ENCODE measurements at places on chromosomes 1 and 21.

DNA sequence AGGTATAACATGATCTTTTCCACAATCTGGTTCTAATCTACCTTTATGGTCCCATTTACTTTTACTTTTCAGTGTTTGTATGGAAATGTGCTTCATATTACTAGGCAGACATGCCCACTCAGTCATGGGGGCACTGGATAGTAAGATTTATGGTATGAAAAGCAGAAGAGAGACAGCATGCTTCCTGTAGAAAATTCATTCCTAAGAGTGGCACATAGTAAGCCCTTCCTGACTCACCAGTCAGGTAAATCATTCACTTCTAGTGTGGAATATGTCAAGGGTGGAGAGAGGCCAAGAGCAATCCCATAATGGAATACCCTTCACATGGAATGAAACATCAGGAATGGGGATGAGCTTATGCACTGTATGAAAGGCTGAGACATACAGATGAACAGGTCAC lies 49.5 kb upstream of the BCL10 start:
- DNase-seq, result no peak

DNA sequence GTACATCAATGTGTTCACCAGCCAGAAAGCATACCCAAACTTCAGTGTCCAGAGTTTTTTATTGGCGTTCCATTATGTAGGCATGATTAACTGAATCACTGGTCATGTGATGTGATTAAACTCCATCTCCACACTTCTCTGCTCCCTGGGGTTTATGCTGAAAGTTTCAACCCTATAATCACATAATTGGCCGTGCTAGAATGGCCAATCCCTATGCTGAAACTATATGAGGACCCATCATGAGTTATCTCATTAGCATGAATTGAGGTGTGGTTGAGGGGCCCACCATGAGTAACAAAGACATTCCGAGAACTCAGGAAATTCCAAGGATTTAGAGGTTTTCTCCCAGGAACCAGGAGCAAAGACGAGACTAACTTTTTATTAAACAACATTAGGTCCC lies 31.8 kb upstream of the FBXO28 start:
- DNase-seq, result no peak

- no peak for DNase-seq
Measured at GRCh38 chr1:168879896-168880734, 151.1 kb upstream of the DPT start.

DNA sequence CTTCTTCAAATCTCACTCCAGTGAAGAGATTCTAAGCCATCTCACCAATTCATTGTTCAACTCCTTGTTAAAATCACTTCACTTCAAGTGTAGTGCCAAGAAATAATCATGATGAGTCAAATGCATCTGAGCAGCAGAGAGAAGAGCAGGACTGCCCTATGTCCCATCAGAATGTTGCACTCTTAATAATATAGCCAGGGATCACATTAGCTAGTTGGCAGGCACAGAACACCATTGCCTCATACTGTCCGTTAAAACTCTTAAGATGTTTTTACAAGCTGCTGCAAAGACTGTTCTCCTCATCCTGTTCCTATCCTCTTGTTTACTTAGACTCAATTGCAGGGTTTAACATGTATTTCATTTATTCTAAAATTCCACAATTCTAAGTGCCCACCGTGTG lies 432.9 kb downstream of the PLPP3 start:
- DNase-seq, result no peak

GRCh38 chr1:19122668-19123067 lies 87.4 kb downstream of the UBR4 start:
- no peak for DNase-seq

GRCh38 chr21:16404776-16405175 lies 675.0 kb downstream of the USP25 start:
- DNase-seq, result no peak

DNA sequence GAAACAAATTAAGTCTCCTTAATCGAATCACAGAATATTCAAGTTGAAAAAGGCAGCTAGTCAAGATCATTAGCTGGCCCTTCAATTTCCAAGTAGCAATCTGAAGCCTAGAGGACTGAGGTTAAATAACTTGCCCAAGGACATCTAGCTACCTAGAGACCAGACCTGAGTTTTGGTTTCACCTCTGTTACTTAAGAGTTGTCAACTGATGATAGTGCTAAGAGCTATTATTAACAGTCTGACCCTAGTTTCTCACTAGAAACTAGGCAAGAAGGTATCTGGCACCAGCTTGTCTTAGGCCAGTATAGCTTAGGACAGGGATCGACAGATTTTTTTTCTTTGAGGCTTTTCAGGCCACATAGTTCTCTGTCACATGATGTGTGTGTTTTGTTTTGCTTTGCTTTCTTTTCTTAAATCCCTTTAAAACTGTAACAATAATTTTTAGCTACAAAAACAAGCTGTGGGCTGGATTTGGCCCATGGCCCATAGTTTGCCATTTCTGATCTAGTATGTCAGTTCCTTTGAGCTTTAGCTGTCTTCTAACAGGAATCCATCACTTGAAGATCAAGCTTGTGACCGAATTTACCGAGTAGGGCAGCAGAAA lies 23.2 kb downstream of the TRIM45 start:
- no peak for DNase-seq

GRCh38 chr1:100039591-100039990 lies 69.8 kb downstream of the SLC35A3 start:
- DNase-seq, result no peak

DNA sequence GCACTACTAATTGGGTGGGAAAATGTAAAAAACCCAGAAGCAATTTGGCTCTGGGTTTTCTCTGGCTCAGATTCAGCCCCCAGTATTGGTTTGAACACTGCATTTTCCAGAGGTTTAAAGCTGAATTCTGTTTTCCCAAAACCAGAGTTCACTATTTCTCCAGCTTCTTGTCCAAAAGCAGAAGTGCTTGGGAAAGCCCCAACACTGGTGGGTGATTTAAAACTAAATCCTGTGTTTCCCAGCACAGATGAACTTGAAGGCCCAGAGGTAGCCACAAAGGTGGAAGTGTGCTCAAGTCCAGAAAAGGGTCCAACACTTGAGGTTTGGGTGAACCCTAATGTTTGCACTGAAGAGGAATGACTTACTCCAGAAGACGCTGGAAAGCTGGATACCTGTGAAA lies 678 bp downstream of the MCM3AP start:
- DNase-seq, result no peak

DNA sequence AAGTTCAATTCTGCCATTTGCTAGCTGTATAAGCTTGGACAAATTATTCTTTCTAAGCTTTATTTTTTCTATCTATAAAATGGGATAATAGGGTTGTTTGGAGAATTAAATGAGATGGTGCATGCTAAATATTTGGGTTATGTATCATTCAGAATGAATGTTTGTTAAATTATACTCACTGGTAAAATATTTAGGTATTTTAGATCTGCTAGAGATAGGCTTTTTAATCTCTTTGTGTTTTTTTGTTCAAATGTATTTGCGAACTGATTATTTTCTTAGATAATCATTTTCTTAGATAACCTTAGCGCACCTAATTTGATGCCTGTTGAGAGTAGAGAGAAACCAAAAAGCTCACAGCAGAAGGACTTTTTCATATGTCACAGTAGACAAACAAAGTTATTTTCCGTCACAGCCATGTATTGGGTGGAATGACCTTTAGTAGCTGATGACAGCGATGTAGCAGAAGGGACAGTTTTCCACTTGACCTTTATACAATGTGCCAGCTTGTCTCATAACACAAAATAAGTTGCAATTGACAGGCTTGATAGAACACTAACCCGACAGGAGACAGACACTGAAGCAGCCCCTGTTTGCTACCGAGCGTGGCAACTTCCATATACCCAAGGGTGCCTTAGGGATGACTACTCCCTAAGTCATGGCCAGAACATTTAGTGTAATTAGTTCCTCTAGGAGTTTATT lies 93.0 kb downstream of the DISC1 start:
- no peak for DNase-seq

GRCh38 chr21:33013626-33014025 lies 12.1 kb upstream of the OLIG2 start:
- DNase-seq, result no peak

- DNase-seq, result no peak
Measured at GRCh38 chr1:25232866-25233784, 823 bp upstream of the SYF2 start.

- DNase-seq, result no peak
Measured at GRCh38 chr1:94071391-94071790, 49.6 kb downstream of the ABCA4 start.

DNA sequence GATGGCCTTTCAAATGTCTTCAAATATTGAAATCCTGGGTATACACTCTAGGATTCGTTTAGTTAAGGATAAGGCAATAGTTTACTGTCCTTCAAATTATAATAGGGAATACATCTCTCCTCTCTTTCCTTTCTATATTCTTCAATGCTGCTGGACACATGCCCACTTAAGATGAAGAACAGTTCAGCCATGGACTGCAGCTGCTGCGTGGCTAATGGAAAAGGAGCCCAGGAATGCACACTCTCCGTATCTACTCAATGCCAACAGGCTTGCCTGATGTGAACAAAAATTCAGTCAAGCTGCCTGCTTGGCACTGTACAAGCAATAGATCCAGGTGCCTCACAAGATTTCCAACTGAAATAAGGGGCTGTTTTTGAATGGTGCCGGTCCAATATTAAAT lies 321.2 kb upstream of the LYPLAL1 start:
- DNase-seq, result no peak

DNA sequence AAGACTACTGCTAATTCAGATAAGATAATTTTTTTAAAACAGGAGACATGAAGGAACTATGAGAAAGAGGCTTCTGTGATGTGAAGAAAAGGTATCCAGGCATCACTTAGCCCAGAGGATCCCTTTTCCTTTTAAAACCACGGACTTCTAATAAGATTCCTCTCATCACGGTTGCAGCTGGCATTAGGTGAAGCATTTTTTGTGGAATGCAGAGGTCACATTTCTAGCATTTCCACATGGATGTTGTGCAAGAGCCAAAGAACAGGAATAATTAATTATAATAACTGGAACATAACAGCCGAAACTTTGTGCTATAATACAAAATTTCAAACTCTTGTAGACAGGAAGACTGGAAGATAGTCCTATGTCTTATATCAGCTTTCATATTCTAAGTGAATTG lies 27.6 kb downstream of the CYP2J2 start:
- no peak for DNase-seq

GRCh38 chr1:41447995-41448770 lies 36.3 kb downstream of the EDN2 start:
- DNase-seq, result no peak

DNA sequence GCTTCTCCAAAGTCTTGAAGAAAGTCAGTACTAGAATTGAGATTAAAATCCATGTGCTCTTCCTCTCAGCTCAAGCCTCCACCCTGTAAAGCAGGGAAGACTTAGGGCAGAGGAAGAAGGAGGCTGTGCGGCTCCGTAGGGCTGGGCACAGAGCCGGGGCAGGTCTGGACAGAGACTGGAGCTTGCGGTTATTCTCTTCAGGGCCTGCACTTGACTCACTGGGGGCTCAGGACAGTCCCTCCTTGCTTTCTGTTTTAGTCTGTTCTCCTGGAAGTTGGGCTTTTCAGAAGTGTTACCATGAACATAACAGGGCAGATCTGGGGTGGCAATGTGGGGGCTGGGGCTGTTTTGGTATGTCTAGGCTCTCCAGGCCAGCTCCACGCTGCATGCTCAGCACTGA lies 21.6 kb upstream of the TRABD2B start:
- DNase-seq, result no peak

DNA sequence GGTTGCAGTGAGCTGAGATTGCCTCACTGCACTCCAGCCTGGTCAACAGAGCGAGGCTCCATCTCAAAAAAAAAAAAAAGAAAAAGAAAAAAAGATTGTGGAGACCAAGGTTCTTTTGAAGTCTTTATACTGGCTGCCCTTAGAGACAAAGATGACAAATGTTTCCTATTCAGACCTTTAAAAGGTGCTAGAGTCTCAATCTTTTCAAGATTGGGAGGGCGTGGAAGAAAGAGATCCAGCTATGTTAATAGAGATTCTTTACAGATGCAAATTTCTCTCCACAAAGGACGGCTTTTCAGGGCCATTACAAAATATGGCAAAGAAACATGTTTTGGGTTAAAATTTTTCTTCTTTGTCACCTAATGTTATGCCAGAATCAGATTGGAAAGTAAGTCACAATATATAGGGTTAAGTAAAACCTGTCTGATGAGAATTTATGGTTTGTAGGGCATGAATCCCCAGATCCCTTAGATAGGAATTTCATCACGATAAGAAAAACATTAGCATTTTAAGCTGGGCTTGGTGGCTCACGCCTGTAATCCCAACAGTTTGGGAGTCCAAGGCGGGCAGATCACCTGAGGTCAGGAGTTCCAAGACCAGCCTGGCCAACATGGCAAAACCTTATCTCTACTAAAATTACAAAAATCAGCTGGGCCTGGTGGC lies 13.0 kb upstream of the MORC3 start:
- DNase-seq, result no peak

GRCh38 chr1:239854922-239855321 lies 236.8 kb upstream of the FMN2 start:
- DNase-seq, result no peak

DNA sequence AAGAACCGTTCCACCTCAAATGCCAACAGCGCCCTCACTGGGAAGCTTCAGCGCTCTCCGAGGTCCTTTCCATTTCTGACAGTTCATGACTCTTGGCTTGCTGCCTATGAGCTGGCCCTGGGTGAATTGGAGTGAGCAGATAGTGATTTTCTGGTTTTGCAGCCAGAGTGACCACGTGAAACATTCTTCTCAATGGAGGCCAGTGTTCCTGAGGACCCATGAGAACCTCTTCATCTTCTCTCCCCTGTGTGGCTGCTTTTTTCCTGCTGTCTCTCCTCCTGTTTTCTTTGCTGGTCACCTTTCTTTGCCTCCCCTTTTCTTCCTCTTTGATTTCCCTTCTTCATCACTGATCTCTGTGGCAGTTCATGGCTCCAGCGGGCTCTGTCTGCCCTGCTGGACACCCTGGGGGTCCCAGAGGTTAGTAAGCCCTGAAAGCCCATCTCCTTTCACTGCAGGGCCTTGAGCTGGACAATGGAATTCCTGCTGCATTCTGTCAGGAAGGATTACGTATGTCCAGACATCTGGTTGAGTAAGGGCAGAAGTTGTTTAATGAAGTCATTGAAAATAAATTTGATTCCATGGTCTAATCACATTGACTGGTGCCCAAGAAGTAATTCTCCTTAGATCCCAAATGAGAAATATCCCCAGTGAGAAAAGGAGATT lies 29.9 kb downstream of the VASH2 start:
- DNase-seq, result no peak

GRCh38 chr1:219669556-219669955 lies 56.7 kb upstream of the ZC3H11B start:
- DNase-seq, result no peak

GRCh38 chr1:1115136-1115785 lies 628 bp downstream of the C1orf159 start:
- no peak for DNase-seq

DNA sequence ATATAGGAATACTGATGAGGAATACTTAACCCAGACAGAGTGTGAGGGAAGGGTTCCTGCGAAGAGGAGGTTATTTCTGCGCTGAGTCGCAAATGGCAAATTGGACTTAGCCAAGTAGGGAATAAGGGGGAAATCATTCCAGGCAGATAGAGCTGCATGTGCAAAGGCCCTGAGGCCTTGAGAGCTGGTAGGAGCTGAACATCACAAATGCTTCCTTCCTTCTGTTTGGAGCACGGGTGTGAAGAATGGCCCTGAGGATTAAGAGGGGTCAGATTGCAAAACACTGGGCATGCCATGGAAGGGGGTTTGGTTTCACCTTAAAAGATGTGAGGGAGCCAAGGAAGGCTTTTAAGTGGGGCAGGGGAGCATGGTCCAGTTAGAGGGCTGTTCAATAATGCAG lies 12.4 kb downstream of the IER5 start:
- DNase-seq, result no peak

GRCh38 chr1:147297438-147297837 lies 55.0 kb downstream of the CHD1L start:
- DNase-seq, result no peak
